ENCODE measurements at places on chromosomes 16 and 17.

DNA sequence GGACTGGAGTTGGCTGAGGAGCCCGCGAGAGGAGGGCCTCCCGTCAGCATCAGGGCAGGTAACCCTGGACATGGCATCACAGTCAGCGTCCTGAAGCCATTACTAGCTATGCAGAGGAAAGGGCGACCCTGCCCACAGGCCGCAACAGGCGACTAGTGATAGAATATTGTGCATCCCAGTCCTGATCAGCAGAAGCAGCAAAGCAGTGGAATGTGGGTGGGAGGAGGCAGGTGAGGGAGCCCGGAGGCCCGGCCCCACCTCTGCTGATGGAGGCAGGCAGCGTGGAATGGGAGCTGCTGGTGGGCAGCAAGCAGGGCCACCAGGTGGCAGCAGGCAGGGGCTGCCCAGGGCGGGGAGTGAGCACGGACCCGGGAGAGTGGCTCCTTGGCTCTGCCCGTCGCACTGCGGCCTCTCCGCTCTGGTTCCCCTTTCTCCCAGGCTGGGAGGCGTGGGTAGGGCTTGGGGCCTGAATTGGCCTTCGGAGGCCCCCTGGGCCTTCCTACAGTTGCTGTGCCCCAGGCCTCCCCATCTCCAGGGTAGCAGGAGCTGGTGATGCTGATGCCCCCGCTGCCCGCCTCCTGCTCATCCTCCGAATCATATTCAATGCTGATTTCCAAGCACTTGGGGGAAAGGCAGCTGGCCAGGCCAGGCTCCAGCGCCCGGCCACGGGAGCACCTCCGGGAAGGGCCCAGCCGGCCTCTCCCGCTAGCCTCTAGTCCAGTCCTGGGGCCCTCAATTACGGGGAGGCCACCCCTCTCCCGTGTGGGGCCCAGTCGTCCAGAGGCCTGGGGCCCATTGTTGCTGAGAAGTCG, 20.2 kb downstream of the TSPOAP1 start:
- ATAC-seq: no peak

DNA sequence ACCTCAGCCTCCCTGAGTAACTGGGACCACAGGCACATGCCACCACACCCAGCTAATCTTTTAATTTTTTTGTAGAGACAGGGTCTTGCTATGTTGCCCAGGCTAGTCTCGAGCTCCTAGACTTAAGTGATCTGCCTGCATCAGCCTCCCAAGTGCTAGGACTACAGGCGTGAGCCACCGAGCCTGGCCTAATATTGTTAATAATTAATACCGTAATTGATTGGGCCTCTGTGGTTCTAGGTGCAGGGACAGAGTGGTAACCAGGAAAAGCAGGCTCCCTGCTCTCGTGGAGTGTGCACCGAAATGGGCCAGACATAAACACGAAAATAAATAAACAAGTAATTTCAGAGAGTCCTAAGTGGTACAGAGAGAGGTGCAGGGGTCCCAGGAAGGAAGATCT, 241.0 kb downstream of the GSG1L start:
- no peak for ATAC-seq

GRCh38 chr17:7312432-7313087, 2.6 kb downstream of the GPS2 start:
- no peak for ATAC-seq

DNA sequence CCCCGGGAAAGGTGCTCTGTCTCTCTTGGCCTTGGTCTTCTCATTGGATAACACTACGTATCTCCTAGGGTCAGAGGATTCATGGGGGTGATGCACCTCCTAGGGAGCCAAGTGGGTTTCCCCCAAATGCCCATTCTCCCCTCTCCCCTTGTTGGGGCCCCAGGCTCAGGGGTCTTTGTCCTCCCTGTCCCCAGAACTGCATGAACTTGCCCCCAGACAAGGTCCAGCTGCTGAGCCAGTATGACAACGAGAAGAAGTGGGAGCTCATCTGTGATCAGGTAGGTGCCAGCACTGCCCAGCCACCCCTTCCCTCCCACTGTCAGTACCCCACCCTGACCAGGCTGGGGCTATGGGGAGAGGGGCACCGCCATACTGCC, 8.7 kb downstream of the FMNL1 start:
- no peak for ATAC-seq

DNA sequence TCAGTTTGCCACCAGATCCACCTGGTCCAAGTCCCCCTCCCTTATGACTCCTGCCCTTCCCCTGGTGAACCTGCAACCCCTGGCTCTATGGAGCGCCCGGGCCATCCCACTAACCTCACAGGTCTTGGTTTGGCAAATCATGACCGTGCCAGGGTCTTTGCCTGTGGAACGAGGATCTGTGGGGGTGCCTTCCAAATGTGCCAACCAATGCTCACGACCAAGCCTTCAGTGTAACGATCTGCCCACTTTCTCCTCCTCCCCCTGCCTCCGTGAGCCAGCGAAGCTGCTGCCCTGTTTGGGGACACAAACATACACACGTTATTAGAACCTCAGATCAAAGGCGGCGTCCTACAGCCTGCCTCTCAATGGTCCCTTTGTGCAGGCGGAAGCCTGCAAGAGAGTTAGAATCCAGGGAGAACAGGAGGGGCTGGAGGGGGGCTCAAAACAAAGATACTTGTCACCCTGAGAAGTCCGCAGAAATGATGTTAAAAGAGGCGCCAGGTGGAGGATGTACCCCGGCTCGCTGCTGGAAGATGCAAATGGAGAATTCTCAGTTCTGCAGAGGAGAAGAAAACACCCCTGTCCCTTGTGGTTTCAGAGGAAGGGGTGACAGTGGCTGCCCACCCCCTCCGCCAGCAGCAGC, 9.0 kb upstream of the NKD1 start:
- ATAC-seq: no peak

DNA sequence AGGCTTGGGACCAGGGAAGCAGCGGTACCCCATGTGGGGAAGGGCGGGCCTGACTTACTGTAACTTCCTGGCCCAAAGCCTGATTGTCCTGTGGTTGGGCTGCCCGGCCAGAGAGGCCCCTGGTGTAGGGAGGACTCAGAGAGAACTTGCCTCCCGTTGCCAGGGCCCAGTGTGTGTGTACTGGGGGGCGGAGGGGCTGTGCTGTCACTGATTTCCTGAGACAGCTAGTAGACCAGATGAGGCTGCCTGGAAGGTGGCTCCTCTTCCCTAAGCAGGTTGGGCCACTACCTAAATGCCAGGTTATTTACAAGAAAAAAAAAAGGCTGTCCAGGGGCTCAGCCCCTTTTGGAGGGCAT, 16.7 kb downstream of the SOCS3 start:
- peak; percentile 9 for ATAC-seq

DNA sequence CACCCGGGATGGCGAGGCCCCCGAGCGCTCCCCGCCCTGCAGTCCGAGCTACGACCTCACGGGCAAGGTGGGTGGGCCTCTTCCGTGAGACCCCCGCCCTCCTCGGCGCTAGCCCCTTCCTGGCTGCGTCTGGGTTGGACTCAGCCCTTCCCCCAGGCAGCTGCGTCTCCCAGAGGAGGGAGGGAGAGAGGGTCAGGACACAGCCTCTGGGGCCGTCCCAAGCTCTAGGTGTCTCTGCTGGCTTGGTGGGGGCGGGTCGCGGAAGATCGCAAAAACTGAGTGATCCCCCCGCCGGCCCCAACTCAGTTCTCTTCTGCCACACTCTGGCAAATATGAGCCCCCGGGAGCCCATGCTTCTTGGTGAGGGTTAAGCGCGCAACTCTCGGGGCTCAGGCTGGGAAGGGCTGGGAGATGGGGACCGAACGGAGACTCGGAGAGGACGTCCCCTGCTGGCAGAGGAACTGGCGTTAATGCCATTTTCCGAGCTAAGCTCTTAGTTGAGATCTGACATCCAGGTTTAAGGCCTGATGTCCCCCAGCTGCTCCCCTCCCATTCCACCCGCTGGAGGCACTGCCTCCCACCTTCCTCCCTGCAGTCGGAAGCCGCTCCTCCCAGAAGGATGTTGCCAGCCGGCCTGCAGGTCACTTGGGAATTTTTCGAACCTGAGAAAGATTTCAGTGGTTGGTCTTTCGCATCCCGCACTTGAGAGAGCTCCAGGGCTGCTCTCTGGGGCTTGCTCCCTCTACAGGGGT, 419 bp downstream of the RAB37 start:
- ATAC-seq: peak; percentile 1

- no peak for ATAC-seq
Measured at GRCh38 chr16:29658705-29659104, 4.3 kb upstream of the SPN start.

DNA sequence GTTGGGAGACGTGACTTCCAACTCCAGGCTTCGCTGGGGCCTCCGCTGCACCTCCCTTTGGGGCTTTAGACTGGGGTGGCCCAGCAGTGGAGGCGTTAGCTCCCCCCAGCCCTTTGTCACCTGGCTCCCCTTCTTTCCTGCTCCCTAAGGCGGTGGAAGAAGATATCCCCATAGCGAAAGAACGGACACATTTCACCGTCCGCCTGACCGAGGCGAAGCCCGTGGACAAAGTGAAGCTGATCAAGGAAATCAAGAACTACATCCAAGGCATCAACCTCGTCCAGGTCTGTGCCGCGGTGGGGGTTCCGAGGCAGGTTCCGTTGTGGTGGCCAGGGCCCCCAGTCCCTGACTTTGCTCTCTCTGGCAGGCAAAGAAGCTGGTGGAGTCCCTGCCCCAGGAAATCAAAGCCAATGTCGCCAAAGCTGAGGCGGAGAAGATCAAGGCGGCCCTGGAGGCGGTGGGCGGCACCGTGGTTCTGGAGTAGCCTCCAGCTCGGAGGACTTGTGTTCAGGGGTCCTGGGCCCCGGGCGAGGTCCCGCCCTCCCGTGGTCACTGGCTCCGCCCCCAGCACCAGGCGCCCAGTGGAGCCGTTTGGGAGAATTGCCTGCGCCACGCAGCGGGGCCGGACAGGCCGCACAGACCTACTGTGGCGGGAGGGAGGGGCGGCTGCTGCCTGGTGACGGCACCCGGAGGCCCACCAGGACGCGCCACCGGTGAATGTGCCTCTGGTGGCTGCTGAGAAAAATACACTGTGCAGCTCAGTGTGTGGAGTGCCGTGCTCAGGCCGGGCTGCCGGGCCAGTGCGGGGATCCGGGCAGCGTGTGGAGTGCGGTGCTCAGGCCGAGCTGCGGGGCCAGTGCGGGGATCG, 3.8 kb downstream of the MRPL12 start:
- no peak for ATAC-seq

- ATAC-seq: no peak
Measured at GRCh38 chr16:63458846-63459245, 1422.6 kb upstream of the CDH8 start.

- peak; percentile 30 for ATAC-seq
Measured at GRCh38 chr16:10827691-10828341, 9.2 kb upstream of the TVP23A start.

All from esophagus mucosa (tissue), 1 donor.